ENCODE measurements at places on chromosomes 1 and 21. TPM values are rescaled to one million over a fixed set of nuclear protein-coding genes. Genes with fewer than 3 reads are reported as not detected.

ALX3 gene
- polyA plus RNA-seq: not detected

THRAP3 gene
- 108 TPM for polyA plus RNA-seq

SELENON gene
- polyA plus RNA-seq: 75.9 TPM

CITED4 gene
- polyA plus RNA-seq: 21.8 TPM

ETS2 gene
- polyA plus RNA-seq: 38.8 TPM

RPS6KA1 gene
- 45.8 TPM for polyA plus RNA-seq

PACC1 gene
- 1.9 TPM for polyA plus RNA-seq

IL19 gene
- polyA plus RNA-seq: not detected

FAM72C gene
- polyA plus RNA-seq: 0.44 TPM

PGLYRP4 gene
- polyA plus RNA-seq: not detected

SPRR2F gene
- not detected for polyA plus RNA-seq

CHODL gene
- 0.61 TPM for polyA plus RNA-seq

CENPF gene
- 0.77 TPM for polyA plus RNA-seq

SLC9C2 gene
- polyA plus RNA-seq: 0.34 TPM

CA14 gene
- polyA plus RNA-seq: not detected

SPATA46 gene
- polyA plus RNA-seq: not detected

ARMH1 gene
- 1.8 TPM for polyA plus RNA-seq

GBP7 gene
- polyA plus RNA-seq: 1.3 TPM

UMODL1 gene
- 0.79 TPM for polyA plus RNA-seq

ZNF362 gene
- polyA plus RNA-seq: 23.9 TPM

CR1L gene
- 0.51 TPM for polyA plus RNA-seq

CTTNBP2NL gene
- polyA plus RNA-seq: 11.3 TPM

OLIG2 gene
- polyA plus RNA-seq: 0.16 TPM

MRAP gene
- polyA plus RNA-seq: 13.4 TPM

RHOU gene
- polyA plus RNA-seq: 17.5 TPM

LINGO4 gene
- polyA plus RNA-seq: 0.20 TPM

TAF5L gene
- polyA plus RNA-seq: 7.2 TPM

PM20D1 gene
- 1.8 TPM for polyA plus RNA-seq

VCAM1 gene
- polyA plus RNA-seq: 32.3 TPM

FOXE3 gene
- not detected for polyA plus RNA-seq

HOOK1 gene
- polyA plus RNA-seq: 8.1 TPM

TRPM2 gene
- 17.3 TPM for polyA plus RNA-seq

ADAM30 gene
- polyA plus RNA-seq: not detected

PLCH2 gene
- polyA plus RNA-seq: 2.4 TPM

KRTAP19-3 gene
- polyA plus RNA-seq: not detected

FMO1 gene
- 5.6 TPM for polyA plus RNA-seq

PIGK gene
- polyA plus RNA-seq: 3.4 TPM

MXRA8 gene
- polyA plus RNA-seq: 70.8 TPM

AQP10 gene
- polyA plus RNA-seq: not detected

KRTAP13-1 gene
- not detected for polyA plus RNA-seq

NBPF10 gene
- 0.48 TPM for polyA plus RNA-seq

GTF2B gene
- 25.8 TPM for polyA plus RNA-seq

CADM3 gene
- polyA plus RNA-seq: 3.3 TPM

KCNA2 gene
- polyA plus RNA-seq: 0.10 TPM

ABCG1 gene
- 32.5 TPM for polyA plus RNA-seq

PCP4L1 gene
- 0.27 TPM for polyA plus RNA-seq
